ENCODE measurements at places on chromosomes 7 and 10.

GRCh38 chr7:38561166-38561565 lies 70.0 kb downstream of the AMPH start:
- no peak for DNase-seq

GRCh38 chr7:30411173-30411572 lies 67.4 kb downstream of the NOD1 start:
- no peak for DNase-seq

- no peak for DNase-seq
These were observed 19.7 kb downstream of the TMEM243 start for GRCh38 chr7:87199700-87200450.

GRCh38 chr10:62214364-62214874 lies 54.2 kb downstream of the RTKN2 start:
- DNase-seq: no peak

DNA sequence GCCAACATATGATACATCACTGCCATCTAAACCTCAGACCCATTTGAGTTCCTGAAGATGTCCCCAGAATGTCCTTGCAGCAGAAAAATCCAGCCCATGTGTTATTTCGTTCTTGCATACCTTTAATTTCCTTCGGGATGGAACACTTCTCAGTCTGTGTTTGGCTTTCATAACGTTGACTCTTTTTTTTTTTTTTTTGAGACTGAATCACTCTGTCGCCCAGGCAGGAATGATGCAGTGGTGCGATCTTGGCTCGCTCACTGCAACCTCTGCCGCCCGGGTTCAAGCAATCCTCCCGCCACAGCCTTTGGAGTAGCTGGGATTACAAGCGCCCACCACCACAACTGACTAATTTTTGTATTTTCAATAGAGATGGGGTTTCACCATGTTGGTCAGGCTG lies 148.8 kb upstream of the TNRC18 start:
- no peak for DNase-seq

DNA sequence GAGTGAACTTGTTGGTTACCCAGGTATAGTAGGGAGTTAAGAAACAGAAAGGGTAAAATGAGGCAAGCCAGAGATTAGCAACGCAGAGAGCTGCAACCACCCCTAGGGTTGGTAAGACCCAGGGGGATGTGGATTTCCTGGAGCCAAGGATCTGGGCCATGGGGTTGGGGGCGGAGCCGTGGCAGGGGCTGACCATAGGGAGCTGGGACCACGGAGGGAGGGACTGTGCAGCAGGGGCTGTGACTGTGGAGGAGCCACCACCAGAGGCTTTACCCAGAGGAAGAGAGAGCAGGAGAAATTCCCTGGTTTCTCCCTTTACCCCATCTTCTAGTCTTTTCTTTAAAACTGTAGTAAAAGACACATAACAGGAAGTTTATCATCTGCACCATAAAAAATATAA lies 58.6 kb upstream of the BAIAP2L1 start:
- no peak for DNase-seq

DNA sequence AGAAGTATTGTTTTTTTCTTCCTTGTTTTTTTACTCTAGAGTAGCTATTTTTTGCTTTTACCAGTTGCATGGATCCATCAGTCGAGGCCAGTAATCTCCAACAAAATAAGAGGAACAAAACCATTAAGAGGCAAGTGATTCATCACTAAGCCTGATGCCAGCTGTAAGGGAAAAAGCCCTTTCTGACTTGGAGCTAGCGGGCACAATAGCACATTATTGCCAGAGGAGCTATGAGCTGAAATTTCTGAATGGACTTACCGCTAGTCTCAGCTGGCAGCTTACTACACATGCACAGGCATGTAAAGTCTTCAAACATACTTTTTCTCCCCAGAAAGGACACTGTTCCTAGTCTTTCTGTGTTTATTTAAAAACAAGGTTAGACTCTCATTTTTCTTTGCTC lies 41.6 kb upstream of the PTPRZ1 start:
- DNase-seq: no peak

DNA sequence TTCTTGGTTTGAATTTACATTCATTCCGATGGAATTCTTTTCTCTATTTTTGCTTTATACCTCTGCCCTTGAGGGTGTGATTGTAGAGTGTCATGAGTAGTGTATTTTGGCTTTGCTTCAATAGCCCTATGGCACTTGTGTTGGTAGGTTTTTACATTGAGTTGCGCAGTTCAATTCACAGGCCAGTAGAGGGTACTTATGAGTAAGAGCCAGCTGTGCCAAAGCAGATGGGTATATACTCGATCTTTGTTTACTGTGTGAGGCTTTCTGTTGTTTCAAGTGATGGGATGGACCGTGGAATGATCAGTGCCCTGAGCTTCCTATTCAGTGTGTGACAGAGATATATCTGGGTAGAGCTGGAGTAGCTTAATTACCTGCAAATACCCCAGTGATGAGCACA lies 4.3 kb upstream of the AKR1C3 start:
- DNase-seq: no peak

DNA sequence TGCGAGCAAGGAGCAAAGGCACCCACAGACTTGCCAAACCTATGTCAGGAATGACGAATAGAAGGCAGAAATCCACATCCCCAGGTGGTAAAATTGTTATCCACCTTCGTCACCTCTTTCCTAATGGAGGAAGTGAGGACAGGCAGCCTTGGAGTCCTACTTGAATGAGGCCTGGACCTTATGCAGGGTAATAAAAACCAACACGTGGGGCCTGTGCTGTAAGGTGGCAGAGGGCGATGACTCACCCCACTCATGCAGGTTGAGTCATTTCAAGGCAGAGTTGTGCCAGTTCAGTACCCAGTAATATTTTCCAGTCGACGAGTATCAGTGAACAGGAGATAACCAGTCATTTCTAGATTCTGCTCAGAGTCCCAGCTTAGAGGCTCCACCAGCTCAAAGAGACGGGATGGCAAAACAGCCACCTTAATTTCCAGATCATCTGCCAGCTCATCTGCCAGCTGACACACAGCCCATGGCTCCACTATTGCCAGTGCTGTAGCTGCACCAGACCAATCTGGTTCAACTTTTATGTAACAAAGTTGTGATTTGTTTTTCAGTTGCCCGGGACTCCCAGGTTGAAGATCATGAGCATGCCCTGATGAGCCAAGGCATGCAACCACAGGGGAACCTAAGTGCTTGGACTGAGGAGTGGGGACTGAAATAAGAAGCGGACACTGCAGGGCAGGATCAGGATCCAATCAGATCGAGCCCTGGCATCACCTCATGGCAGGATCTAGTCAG lies 176.2 kb upstream of the ITGB1 start:
- DNase-seq: no peak

GRCh38 chr7:28304290-28304689 lies 108.0 kb upstream of the CREB5 start:
- DNase-seq: no peak

DNA sequence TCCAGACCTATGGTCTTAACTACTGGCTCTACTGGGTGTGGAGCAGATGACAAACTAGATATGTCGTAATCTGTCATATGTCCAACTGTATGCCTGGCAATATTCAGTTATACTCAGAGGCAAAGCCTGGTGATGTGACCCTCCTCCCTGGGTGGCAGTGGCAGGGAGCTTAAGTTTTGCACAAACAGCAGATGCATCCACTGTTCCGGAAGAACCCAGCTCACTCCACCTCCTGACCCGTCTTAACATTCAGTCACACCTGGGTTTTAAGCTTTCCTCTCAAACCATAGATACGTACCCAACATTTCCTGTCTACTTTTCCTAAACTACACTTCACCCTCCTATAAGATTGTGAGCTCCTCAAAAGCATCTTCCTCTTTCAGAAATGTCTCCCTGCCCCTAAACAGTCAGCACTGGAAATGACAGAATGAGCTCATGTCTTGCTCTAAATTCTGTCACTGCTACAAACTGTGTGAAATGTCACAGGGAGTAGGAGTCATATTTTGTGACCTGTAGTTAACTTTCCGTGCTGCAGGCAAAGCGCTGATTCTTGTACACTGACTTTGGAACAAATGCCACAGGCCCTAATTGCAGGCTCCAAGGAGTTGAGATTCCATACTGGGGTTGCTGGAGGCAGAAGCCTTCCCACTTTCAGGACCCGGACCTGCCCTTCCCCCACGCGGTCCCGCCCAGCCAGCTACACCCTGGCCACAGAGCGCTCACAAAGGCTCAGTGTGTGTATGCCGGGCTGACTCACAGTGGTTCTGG lies 23.9 kb downstream of the SCD start:
- no peak for DNase-seq

DNA sequence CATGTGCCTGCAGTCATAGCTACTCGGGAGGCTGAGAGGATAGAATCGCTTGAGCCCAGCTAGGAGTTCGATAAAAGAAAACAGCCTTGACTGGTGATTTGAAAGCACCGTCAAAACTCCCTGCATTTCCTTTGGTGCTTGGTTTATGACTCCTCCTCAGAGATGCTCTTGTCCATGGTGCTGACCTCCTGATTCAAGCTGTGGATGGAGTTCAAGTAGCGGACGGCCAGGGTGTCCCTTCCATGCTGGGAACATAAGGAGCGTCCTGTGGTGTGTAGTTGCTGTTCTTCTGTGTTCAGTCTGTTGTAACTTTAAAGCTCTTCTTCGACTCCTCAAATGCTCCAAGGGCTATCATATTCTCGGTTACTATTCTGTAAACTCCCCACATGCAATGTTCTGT lies 382.5 kb upstream of the KIAA1217 start:
- no peak for DNase-seq

DNA sequence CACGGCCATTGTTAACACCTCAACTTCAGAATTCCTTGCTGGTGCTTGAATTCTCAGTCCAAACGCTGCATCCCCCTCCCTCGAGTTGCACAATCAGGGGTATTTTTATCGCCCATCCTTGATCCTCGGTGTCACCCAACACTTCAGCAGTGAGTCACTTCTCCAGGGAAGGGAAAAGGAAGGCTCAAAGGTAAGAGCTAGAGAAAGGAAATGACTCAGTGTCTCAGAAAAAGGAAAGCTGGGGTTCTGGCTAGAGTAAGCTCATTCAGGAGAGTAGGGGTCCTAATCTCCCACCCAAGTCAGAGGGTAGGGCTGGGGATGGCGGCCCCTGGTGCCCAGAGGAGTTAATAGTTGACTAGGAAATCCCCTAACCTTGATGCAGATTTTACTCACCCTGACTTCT lies 39.8 kb upstream of the TRIM8 start:
- no peak for DNase-seq

GRCh38 chr7:99733448-99733847 lies 1.5 kb downstream of the CYP3A7 start:
- no peak for DNase-seq

GRCh38 chr10:9222917-9223316 lies 1168.4 kb downstream of the GATA3 start:
- no peak for DNase-seq

DNA sequence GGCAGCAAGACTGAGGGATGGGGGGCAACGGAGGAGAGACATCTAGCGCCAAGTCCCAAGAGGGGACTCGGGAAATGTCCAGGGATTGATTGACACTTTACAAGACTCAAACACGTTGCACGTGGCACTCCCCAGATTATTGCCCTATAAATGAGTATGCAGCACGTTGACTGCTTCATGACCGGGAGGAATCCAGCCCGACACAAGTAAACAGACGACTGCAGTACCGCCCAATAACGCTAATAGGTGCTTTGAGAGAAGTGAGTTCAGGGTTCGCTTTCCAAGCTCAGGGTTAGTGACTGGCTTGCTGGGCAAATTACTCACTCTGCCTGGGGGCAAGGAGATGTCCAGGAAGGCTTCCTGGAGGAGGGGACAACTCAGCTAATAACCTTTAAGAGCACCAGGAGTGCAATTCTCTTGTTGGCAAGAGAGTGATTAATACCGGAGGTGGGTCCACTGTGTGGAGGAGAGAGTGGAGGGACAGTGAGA lies 73.3 kb upstream of the MYL10 start:
- DNase-seq: peak; percentile 6

DNA sequence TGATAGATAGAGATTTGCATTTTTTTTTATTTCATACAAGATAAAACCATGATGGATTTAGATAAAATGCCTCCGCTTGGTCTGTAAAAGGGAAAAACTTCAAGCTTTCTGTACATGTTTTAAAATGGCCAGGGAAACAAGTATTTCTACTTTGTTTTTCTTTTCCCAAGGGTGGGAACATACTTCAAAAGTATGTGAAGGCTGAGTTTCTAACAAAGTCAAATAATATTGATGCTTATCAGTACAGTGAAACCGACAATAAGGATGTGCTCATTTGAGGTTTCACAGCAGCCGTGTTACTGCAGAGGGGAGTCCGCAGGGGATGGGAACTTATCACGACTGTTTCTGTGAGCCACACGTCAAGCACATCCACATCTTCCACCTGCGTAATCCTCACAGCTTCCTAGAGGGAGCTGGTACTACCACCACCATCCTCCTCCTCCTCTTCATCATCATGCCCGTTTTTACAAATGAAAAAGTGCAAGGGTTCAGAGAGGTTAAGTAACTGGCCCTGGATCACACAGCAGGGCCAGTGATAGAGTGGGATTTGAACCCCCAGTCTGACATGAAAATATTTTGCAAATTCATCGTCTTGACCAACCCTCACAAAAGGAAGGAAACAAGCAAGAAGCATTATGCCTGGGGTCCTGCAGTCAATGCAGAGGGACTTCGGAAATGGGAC lies 94.3 kb downstream of the GPR26 start:
- DNase-seq: no peak

GRCh38 chr7:15600298-15600697 lies 38.5 kb upstream of the AGMO start:
- no peak for DNase-seq

GRCh38 chr10:61541960-61542359 lies 88.8 kb upstream of the TMEM26 start:
- DNase-seq: no peak

DNA sequence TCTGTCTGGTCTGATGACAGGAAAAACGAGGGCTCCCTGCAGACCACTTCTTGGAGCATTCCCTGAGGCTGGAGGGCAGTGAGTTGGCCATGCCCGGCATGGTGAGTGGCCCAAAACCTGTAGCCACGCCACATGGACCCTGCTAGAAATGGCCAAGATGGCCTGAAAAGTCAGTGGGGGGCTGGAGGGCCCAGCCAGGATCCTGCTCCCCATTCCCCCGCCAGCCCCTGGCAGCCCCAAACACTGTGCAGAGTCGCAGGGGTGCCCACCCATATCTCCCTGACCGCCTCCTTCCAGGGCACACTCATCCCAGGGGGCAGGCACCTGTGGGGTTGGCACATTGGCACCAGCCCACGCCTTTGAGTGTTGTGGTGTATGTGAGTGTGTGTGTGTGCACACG lies 18.7 kb upstream of the PPP2R2D start:
- no peak for DNase-seq

Data from D721Med (cell line).